ENCODE measurements at places on chromosomes 3 and 15.

GRCh38 chr15:99721896-99722295 lies 11.3 kb downstream of the LYSMD4 start:
- no peak for DNase-seq

GRCh38 chr15:101037090-101037830 lies 118.1 kb downstream of the LRRK1 start:
- DNase-seq: no peak

GRCh38 chr3:15148614-15149013 lies 49.7 kb upstream of the RBSN start:
- DNase-seq: peak; percentile 67

- DNase-seq: no peak
Observed at GRCh38 chr15:33111041-33111451, 83.5 kb downstream of the FMN1 start.

GRCh38 chr3:69240651-69241568 lies 118.5 kb upstream of the LMOD3 start:
- no peak for DNase-seq

DNA sequence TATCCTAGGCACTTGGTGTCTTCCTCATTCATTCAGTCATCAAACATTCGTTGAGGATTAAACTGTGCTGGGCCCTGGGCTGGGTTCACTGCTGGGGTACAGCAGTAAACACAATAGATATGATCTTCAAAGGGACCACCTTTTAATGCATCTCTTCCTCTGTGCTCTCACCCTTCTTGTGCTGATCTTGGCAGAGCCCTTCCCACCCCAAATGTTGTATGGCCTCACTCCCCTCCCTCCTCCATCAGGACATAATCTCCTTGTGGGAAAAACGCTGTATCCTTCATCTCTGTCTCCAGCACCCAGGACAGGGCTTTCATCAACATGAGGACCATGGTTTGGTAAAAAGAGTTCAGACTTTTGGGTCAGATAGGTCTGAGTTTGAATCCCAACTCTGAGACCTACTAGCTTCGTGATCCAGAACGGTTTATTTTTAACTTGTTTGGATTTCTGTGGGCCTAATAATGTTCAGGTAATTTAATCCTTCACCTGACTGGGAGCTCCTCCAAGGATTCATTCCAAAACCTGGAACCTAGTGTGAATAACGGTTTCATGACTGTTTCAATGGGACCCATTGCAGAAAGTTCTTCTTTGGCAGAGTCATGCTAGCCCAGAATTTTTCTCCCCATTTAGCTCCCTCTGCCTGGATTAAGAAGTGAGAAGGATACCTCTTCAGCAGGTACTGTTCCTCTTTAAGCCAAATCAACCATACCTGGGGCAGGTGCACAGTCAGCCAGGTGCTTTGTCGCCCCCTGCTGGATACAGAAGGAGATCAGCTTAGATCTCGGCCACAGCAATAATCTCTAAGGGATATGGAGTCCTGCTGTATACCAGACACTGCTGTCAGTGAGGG lies 5.2 kb upstream of the WNT7A start:
- DNase-seq: peak; percentile 60

- DNase-seq: no peak
Observed at GRCh38 chr15:73340502-73341192, 28.1 kb downstream of the HCN4 start.

DNA sequence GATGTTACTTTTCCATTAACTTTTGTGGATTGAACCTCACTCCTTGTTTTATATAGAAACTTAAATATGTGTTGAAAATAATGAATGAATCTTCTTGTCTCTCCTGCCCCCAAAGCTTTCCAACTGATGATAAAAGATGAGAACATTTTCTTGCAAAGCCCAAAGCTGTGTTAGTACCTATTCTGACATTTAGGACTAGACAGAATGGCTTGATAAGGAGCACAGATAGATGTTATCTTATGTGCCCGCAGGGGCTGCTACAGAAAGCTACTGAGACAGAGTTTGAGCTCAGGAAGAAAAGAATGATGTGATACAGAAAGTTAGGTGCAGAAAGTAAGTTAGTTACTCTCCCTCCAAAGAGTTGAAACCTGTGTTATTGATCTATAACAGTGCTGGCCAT lies 109.4 kb upstream of the ATP11B start:
- DNase-seq: no peak

- DNase-seq: no peak
Observed at GRCh38 chr3:174409086-174409743, 449.9 kb upstream of the NAALADL2 start.

- DNase-seq: no peak
Observed at GRCh38 chr15:56699743-56700142, 33.6 kb downstream of the ZNF280D start.

DNA sequence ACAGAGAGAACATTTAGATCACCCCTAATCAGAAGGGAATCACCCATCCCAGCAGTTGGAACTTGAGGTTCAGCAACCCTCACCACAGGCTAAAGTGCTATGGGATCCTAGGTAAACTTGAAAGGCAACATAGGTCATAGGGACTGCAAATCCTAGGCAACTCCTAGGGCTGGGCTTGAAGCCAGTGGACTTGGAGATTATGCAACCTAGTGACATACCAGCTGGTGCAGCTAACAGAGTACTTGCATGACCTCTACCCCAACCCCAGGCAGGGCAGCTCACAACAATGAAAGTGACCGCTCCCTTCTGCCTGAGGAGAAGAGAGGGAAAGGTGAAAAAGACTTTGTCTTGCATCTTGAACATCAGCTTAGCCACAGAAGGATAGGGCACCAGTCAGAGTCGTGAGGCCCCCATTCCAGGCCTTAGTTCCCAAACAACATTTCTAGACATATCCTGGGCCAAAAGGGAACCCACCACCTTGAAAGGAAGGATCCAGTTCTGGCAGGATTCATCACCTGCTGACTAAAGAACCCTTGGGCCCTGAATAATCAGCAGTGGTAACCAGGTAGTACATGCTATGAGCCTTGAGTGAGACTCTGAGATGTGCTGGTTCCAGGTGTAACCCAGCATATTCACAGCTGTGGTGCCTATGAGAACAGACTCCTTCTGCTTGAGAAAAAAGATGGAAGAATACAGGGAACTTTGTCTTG lies 37.6 kb upstream of the FBN1 start:
- DNase-seq: peak; percentile 52

DNA sequence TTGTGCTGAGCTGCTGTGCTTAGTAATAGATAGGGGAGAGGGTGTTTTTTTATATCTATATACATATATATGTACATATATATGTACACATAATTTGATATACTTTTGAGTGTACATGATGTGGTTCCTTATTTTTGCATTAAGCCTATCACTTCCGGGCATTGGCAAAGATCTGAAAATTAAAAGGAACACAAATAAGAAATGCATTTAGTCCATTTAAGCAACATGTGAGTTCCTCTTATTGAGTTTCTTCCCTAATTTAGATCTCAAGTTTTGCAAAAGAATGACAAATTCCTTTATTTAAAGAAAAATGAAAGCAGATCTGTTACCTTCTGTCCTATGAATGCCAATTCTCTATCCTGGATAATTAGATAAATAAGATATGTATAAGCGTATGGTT lies 435.1 kb downstream of the LPP start:
- no peak for DNase-seq

GRCh38 chr15:80099241-80099640 lies 39.8 kb downstream of the ZFAND6 start:
- DNase-seq: peak; percentile 9

Data from OCI-M1 (cell line).